Activated CD8-positive, alpha-beta memory T cell treated with anti-CD3 and anti-CD28 coated beads for 24 hours (primary cell): ENCODE measurements at places on chromosomes 2 and 18.

GRCh38 chr2:1613078-1613445 is 131.3 kb downstream of the PXDN start:
- DNase-seq: no peak

GRCh38 chr2:121818546-121818945 is 63.1 kb downstream of the TSN start:
- DNase-seq: no peak

DNA sequence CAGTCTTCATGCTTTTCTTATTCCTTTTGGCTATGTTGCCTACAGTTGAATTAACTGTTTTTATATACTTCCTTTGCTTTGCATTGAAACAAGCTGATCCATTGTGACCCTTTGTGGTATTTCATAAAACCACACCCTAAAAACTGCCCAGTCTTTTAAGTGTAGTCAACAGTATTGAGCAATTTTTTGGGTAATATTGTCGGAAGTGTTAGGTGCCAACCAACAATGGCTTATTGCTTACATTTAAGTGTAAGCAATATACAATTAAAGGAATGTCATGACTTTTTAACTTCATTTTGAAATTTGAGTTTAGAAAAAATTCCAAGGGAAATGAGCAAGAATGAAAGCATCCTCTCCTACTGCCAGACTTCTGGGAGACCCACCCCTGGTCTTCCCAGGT is 174.1 kb downstream of the NEDD4L start:
- DNase-seq: no peak

DNA sequence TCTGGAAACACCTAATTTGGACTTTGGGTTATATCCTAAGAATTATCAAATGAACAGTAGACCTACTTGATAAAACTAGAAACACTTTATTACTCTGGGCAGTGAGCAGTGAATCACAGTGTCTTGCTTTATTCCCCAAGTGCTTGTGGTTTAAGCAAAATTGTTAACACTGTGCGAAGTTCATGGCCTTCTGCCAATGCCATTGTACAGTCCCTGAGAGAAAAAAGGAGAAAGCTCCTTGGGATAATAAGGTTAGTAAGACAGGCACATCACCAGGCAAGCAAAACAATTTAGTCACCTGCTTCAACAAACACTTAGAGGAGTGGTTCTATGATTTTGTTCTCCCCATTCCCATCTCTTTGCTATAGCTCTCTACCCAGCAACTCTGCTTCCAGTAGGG is 39.8 kb downstream of the ADCYAP1 start:
- DNase-seq: no peak

DNA sequence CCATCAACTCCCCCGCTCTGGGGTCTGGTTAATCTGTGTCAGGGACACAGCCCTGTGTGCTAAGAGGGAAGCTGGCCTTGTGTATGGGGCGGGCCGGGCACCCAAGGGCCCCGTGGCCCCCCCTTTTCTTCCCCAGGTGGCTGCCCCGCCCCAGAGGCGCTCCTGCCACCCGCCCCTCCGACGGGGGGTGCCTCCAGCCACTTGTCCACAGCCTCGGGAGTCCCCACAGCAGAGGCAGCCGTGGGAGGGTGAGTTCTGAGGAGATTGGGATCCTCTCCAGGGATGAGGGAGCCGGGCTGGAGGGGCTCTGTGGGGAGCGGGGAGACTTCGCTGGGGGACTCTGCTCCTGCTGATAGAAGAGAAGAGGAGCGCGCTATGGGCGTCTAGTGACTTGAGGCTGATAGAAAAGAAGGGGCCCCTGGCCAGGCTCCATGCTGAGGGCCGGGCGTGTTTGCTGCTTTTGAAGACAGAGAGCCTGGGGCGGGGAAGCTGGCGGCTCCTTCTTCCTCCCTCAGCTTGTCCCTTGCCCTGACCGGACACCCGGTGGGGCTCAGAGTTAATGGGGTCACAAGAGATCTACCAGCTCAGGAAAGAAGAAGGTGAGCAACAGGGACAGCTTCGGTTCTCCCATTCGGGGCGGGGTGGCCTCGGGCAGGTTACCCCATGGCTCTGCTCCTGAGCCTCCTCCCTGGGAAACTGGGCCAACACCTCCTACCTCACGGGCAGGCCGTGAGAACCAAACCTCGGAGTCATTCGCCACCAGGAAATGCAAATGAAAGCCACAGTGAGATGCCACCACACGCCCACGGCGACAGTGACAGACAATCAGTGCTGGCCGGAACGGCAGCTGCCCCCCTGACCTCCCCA is 89.4 kb upstream of the TAF1B start:
- DNase-seq: peak; percentile 79

- no peak for DNase-seq
These were observed 310.4 kb upstream of the SYT4 start for GRCh38 chr18:43587538-43588153.

DNA sequence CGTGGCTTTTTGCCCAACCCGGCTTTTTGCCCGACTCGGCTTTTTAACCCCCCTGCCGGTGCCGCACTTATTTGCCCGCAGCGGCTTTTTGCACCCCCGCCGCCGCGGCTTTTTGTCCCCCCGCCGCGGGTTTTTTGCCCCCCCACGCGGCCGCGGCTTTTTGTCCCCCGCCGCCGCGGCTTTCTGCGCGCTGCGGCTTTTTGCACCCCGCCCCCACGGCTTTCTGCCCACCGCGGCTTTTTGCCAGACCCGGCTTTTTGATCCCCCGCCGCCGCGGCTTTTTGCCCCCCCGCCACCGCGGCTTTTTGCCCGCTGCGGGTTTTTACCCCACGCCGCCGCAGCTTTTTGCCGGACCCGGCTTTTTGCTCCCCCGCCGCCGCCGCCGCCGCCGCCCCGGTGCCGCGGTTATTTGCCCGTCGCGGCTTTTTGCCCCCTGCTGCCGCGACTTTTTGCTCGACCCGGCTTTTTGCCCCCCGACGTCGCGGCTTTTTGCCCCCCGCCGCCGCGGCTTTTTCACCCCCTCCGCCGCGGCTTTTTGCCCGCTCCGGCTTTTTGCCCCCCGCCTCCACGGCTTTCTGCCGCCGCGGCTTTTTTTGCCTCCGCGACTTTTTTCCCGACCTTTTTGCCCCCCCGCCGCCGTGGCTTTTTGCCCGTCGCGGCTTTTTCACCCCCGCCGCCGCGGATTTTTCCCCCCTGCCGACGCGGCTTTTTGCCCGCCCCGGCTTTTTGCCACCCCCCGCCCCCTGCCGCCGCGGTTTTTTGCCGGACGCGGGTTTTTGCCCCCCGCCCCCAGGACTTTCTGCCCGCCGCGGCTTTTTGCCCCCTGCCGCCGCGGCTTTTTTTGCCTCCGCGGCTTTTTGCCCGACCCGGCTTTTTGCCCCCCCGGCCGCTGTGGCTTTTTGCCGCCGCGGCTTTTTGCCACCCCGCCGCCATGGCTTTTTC is 2786.5 kb downstream of the RPIA start:
- DNase-seq: peak; percentile 57

DNA sequence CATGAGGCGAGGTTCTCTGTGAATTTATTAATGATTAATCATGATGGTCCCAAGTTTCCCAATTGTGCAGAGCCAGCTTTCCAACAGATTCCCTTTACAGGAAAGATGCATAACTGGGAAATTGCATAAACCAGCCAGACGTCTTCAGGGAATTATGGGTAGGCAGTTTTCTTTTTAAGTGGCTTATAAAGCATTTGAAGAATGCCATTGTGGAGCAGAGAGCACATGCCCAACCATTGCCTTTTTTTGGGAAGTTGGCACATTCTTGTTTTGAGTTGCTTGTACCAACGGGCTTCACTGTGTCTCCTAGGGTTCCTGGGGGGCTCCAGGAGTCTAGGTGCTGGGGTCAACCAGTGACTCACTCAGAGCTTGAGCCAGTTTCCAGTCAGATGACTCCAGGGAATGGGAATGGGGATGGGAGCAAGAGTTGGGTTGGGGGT is 231.7 kb upstream of the FOSL2 start:
- no peak for DNase-seq

- no peak for DNase-seq
These were observed 46.2 kb downstream of the WDR75 start for GRCh38 chr2:189487283-189488007.

- DNase-seq: no peak
These were observed 14.3 kb downstream of the CCDC150 start for GRCh38 chr2:196653843-196654242.

DNA sequence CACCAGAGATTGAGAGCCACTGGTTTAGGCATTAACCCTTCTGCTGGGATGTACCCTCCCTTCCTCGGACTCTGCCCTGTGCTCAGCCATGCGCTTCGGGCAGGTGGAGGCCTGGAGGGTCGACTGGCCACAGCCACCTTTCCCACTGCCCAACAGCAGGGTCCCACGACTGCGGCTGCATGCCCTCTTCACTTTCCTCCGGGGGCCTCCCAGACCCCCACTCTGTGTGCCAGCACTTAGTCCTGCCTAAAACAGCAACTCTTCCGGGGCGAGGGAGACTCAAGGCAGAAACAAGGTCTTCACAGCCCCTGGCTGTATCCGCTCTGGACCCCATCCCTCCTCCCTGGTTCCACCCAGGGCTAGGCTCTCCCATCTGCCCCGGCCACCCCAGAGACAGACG is 31.3 kb upstream of the BIN1 start:
- DNase-seq: peak; percentile 3

DNA sequence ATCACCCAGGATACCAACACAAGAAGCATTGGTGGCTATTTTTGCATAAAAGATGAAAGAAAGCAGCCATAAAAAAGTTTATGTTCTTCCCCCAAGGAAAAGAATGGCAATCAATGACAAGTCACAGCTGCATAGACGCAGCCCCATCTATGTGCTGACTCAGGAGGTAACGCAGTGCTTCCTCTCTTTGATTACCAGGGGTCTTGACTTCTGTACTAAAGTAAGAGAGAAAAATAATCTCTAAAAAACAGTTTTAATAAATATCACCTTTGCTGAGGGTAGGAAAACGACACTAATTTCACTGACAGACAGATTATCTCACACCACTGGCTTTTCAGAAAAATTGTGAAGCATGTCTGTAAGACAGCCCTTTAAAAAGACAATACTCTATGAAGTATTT is 33.9 kb upstream of the EVA1A start:
- DNase-seq: no peak

DNA sequence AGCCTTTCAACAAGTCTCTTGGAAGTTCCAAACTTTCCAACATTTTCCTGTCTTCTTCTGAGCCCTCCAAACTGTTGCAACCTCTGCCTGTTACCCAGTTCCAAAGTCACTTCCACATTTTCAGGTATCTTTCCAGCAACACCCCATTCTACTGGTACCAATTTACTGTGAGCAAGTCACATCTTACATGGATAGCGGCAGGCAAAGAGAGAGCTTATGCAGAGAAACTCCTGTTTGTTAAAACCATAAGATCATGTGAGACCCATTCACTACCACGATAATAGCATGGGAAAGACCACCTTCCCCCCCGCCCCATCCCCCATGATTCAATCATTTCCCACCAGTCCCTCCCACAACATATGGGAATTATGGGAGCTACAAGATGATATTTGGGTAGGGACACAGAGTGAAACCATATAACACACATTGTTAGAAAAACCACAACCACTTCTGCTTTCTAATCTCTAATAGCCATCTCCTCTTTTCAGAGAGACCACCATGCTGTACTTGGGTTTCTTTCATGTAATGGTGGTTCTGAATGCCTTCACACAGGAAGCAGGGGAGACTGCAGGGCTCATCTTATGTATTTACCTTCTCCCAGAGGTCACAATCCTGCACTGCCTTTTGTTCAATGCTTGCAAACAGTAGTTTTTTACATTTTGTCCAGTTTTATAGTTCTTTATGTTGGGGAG is 46.0 kb upstream of the CALCRL start:
- no peak for DNase-seq

DNA sequence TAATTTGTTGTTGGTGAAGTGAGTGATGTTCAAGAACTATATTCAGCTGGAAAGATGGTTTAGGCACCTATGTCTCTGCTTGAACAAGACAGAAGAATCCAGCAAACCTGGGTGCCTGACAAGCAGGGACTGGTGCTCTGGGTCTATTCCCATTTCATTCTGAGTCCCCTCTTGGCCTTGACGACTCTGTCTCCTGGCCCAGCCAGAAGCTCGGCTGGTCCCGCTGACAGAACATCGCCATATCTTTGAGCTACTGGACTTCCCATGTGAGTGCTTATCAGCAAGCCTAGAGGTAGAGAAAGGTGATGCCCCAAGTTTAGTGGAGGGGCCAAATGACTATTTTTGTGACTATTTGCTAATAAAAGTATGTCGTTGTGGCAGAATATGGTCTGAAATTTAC is 48.2 kb downstream of the SDC1 start:
- DNase-seq: no peak

GRCh38 chr2:42859006-42859552 is 66.7 kb upstream of the HAAO start:
- peak; percentile 88 for DNase-seq

DNA sequence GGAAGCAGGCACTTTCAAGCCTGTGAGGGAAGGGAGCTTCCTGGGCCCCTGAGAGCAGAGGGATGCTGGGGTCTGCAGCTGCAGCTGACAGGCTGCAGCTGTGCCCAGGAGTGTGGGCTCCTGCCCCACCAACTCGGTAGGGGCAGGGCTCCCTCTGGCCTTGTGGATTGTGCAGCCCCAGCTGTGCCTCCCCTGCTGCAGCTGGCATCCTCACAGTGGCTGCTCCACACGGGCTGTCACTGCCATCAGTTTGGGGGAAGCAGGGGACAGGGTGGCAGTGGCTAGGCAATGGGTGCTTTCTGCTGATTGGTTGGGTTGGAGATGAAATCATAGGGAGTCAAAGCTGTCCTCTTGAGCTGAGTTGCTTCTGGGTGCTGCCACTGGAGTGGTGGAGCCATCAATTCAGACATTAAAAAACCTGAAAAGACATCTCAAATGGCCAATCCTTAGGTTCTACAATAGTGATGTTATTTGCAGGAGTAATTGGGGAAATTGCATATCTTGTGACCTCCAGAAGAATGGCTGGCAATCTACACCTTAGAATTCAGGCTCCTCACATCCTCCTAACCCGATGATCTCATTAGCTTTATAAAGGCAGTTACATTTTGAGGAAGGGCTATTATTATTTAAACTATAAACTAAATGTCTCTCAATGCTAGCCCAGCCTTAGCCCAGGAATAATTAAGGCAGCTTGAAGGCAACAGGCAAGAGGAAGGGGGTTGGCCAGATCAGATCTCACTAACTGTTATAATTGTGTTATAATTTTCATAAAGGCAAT is 41.3 kb downstream of the FAM171B start:
- DNase-seq: no peak

- DNase-seq: no peak
These were observed 87.9 kb downstream of the ZNF804A start for GRCh38 chr2:184685999-184686841.

- no peak for DNase-seq
These were observed 45.5 kb downstream of the ZFP36L2 start for GRCh38 chr2:43180897-43181296.

- no peak for DNase-seq
These were observed 119.5 kb upstream of the SNTG2 start for GRCh38 chr2:831225-831536.

- DNase-seq: no peak
These were observed 50.1 kb upstream of the MAPRE2 start for GRCh38 chr18:34991152-34991551.
